Frontal cortex (tissue), 4 donors: ENCODE measurements at places on chromosomes 5 and 9.

GRCh38 chr5:157198277-157198986, 17.8 kb downstream of the ITK start:
- DNase-seq = no peak

GRCh38 chr5:109880907-109881685, 191.4 kb downstream of the MAN2A1 start:
- no peak for DNase-seq

DNA sequence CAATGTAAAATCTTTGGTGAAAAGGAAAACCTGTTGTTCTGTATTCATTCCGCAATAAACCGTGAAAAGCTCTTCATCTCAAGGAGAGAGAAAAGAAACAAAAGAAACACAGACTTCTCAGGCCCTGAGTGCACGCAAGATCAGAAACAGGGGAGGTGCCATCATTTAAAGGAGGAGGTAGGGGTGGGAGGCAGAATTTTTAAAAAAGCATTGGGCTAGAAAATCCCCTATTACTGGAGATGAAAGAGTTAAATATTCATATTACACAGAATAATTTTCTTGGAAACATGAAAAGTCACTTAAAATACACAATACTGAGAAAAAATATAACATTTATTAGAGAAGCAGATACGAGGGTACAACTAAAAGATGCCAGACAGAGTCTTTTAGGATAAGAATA, 56.3 kb downstream of the USP20 start:
- no peak for DNase-seq

DNA sequence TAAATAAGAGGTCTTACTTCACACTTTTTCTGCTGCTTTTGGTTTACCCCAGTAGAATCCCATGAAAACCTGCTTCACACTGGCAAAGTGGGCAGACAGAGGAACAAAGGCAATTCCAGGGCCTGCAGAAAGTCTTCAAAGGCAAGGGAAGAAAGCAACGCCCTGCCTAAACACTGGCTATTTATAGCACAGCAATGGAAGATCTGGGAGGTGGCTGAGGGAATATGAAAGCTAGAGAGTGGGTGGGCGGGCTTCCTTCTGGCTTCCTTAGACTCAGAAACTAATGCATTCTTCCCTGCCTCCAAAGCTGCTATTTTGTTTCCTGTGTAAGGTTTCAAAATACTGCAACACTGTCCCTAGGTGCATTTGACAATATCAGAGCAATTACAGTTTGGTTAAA, 46.8 kb downstream of the ELAVL2 start:
- DNase-seq = peak; percentile 12

DNA sequence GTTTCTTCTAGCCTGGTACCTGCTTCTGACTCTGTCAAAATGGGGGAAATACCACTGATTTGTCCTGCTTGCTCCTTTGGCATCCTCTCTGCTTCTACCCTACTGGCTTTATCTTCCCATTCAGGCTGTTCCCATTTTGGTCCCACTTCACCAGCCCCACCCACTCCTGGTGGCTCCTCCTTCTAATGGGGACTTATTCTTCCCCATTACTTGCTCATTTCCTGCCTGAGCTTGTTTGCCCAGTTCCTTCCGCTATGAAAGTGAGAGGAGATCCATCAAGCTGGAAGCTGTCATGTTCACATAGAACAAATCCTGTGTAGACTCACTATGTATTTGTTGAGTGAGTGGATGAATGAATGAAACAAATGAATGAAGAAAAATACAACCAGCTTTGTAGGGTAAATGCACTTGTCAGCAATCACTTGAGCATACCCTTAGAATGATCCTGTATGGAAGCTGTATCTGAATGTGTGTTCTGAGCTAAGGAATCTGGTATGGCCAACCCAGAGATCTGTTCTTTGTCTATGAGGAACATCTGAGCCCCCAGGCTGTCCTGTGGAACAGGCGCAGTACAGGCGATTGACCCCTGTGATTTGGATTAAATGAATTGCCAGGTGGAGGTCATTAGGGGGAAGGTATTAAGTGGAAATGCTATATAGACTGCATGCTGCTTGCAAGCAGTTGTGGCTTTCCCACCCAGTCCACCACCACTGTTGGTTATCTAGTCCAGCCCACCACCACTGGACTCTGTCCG, 89.5 kb downstream of the APBA1 start:
- no peak for DNase-seq

GRCh38 chr9:99726758-99727157, 94.9 kb upstream of the NR4A3 start:
- DNase-seq = no peak

DNA sequence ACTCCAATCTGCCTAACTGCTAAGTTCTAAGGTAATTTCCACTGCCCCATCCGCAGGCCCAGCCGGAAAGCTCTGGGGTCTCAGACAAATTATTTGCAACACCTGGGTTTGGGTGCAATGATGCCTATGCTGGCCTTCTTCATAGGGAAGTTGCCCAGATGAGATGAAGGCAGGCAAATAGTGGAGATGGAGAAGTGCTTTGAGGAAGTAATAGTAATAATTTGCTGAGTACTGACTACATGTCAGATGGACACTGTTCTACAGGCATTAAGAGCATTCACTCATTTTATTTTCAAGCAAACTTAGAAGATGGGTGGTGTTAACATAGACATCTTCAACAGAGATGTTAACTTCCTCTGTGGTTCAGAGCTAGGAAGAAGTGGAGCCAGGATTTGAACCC, 3.8 kb downstream of the PCDH12 start:
- no peak for DNase-seq

DNA sequence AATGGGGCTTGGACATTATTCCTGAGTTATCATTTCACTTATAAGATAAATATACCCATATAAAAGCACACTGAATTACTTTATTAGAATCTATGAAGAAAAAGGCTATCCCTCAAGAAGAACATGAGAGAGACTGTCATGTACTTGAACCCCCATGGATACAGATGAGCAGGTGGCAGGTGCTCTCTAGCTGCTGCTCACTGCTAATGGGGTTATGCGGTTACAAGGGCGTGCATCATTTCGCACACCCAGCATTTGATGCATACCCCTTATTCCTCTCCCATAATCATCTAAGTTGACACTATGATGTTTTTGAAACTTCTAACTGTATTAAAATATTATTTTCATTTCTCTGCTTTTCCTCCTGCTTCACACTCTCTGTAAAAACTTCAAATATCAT, 16.4 kb downstream of the ITK start:
- no peak for DNase-seq

DNA sequence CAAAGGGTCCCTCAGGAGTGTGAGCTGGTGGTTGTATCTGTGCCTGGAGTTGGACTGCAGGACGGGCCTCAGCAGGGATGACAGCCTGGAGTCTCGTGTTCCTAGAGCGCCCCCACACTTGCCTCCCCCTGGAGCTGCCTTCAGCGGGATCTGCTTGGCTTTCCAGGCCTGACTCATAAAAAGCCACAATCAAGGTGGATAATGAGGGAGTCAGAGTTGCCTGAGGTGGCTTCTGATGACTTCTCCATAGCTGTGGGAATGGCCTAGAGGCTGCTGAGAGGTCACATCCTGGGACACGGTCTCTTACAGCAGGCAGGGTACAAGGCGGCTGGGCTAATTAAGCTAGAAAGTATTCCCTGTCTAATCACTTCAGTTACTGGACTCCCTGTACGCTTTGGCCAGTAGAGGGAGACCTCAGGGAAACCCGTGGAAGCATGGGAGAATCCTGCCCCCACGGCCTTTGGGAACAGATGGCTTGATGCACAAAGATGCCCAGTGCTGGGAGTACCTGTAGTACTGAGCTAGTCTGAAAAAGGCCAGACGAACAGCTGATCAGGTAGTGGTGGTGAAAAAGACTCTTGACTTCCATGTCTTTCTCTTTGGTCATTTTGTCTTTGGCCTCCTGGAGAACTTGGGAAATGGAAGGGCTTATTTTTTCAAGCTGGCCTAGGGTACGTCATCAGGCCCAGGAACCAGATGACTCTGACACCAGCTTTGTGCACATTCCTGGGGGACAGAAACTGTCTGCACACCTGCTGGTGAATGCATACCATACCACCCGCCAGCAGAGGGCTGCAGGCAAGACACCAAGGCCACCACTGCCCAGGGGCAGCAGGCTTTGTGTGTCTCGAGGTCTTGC, 16.1 kb upstream of the FRRS1L start:
- peak; percentile 36 for DNase-seq

GRCh38 chr5:163475411-163475810, 15.0 kb downstream of the HMMR start:
- no peak for DNase-seq

DNA sequence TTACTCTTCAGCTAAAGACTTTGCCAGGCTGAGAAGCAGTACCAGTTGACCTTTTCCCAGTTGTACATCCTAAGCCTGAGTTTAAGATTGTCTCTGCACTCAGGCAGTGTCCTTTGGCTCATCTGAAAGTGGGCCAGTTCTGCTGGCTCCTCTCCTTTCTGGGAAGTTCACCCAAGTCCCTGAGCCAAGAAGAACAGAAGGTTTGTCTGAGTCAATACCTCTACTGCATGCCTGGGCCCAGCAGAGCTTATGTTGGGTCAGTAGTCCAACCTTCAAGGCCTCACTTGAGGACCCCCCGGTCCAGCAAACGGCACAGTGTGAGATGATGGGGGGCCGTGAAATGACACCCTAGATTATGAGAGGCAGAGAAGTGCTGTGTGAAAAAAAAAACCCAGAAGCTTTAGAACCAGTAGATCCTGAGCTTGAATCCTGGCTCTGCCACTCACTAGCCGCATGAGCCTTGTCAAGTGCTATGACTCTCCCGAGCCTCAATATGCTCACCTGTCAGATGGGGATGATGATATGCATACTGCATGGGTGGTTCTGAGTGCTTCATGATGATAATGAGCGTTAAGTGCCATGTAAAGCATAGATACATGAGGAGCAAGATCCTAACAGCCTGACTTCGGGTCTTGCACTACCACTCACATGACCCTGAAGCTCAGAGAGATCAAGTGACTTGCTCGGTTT, 156.0 kb downstream of the MACROH2A1 start:
- no peak for DNase-seq

- no peak for DNase-seq
Observed at GRCh38 chr9:73515216-73515615, 363.6 kb downstream of the ANXA1 start.

- no peak for DNase-seq
Observed at GRCh38 chr5:154311362-154311761, 120.8 kb downstream of the GALNT10 start.

- no peak for DNase-seq
Observed at GRCh38 chr5:55734658-55735057, 3.2 kb upstream of the DDX4 start.

DNA sequence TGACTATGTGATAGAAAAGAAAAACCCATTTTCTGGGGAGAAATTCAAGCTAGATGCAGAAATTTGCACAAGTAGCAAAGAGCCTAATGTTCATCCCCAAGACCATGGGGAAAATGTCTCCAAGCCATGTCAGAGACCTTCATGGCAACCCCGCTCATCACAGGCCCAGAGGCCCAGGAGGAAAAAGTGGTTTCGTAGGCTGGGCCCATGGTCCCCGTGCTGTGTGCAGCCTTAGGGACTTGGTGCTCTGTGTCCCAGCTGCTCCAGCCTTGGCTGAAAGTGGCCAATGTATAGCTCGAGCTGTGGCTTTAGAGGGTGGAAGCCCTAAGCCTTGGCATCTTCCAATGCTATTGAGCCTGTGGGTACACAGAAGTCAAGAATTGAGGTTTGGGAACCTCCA, 711.2 kb upstream of the ZNF608 start:
- DNase-seq = no peak
